Activated CD4-positive, alpha-beta memory T cell treated with anti-CD3 and anti-CD28 coated beads, Interleukin-2, amount 10 ng/mL, durations not matched to agents 7 days and 5 days (primary cell): ENCODE measurements at places on chromosomes 2 and 18.
A peak's percentile ranks its signal among the peaks of the same experiment; 100 is the strongest.

GRCh38 chr2:86035376-86035882 lies 70.3 kb downstream of the POLR1A start:
- DNase-seq: no peak

- no peak for DNase-seq
Observed at GRCh38 chr2:121386707-121387106, 101.7 kb upstream of the TFCP2L1 start.

DNA sequence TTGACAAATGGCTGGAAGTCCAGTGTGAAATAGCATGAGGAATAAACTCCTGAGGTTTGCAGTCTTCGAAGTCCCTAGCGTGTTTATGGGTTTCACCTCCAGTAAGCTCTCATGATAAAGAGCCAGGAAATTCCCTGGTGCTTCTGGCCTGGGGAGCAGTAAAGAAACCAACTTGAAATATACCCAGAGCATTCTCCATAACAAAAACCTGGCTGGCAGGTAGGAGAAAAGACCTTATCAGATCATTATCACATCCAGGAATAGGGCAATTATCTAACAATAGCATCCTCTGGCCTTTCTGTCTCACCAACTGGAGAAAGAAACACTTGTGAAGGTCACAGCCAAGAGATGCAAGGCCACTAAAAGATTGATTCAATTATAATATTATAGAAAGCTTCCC lies 513.6 kb upstream of the LRRTM4 start:
- DNase-seq: no peak

DNA sequence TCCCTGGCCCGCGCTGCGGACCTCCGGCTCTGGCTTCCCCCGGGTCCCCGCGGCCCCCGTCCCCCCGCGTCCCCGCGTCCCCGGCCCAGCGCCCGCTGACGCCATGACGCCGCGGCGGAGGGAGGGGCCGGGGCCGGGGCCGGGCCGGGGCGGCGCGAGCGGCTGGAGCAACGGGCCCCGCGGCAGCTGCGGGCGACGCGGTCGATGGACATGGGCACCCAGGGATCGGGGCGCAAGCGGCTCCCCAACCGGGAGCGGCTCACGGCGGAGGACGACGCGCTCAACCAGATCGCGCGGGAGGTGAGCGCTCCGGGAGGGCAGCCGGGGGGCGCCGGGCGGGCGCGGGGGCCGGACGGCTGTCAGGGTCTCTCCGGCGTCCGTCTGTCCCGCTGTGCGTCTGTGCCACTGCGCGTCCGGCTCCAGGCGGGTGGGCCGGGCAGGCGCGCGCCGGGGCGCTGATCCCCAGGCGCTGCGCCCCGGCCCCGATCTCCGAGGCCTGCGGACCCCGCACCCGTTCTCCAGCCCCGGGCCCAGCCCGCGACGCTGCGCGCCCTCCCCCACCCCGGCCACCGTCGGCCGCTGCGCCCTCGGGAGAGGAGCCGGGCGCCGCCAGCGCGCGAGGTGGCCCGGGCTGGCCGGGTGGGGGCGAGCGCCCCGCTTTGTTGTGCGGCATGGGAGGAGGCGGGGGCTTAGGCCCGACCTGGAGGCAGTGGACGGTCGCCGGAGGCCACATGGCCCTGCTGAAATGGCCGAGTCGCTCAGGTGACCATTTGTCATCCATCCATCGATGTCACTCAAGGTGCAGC lies at the start of gene LRRFIP1:
TSS of gene LRRFIP1 (plus strand) at position 147 of the 806 bp plus-strand sequence. CDS start at position 205, 58 bp downstream.
- DNase-seq: no peak

DNA sequence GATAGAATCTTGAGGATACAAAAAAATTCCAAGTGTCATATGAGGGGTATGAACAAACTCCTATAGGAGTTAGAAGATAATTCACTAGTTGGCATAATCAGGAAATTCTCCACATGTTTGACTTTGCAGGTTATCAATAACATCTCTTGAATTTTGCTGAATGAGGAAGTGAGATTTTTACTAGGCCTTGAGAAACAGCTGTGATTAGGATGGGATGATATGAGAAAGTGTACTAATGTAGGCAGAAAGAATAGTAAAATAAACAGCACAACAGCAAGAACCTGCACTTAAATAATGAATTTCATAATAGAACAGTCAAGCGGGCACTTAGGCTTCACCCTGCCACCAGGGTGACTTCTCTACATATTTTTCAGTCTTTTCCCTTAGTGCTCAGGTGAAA lies 570.8 kb upstream of the CRIM1 start:
- DNase-seq: no peak

DNA sequence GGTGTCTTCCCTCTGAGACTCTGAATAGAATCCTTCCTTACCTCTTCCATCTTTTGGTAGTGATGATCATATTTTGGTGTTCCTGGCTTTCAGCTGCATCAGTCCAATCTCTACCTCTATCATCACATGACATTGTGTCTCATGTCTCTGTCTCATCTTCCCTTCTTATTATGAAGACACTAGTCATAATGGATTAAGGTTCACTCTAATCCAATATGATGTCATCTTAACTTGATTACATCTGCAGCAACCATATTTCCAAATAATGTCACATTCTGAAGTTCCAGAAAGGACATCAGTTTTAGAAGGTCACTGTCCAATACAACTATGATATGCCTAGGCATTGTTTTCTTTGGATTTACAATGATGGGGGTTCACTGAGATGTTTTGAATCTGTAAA lies 31.5 kb downstream of the CMPK2 start:
- no peak for DNase-seq

- DNase-seq: no peak
Observed at GRCh38 chr2:218192902-218193430, 24.0 kb upstream of the ARPC2 start.

DNA sequence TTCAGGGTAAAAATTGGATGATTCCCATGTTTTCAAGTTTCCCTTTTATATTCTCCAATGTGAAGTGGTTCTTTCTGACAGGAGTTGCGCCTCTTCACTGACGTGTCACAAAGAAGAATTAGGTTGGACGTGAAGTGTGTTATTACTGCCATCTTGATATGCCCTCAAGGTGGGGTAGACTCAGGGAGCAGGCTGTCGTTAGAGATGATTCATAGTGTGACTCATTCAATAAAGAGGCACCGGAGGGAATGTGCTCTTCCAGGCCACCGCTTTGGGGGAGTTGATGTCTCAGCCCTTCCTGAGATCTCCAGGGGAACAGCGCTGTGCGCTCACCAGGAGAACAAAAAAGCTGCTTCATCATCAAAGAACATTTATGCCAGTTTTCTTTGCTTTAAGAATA lies 3.6 kb upstream of the DGKD start:
- no peak for DNase-seq

GRCh38 chr18:43389163-43389562 lies 111.9 kb upstream of the SYT4 start:
- DNase-seq: no peak

DNA sequence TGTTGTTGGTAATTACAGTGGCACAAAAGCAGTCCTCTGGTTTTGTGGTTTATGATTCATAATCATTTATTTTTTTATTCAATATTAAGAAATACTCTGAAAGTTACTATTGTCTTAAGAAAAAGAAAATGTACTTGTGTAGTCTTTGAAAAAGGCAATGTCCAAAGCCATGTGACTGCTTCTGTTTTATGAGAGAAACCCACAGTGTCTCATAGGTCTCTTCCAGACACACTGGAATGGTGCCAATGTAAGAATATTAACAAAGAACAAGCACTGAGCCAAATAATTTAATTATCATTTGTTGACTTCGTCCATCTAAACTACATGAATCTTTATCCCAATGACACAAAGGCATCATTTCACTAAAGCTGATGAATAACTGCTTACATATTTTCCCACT lies 62.5 kb downstream of the RPRM start:
- DNase-seq: no peak

- no peak for DNase-seq
Observed at GRCh38 chr2:99734236-99734635, 244.4 kb upstream of the REV1 start.

DNA sequence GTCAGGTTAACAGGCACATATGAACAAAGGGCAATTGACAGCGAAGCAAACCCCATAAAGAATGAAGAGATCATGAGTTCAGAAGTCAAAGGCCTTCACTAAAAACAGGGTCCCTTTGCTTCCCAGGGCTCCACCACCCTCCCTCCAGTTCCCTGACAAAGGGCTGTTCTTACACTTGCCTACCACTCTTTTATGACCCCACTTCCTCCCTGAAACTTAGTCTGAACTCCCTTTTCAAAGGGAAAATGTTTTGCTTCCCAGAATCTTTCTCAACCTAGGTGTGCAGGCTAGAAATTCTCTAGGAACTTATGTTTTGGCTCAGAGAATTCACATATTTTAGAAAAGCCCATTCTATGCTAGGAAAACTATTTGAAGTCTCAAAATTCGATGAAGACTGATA lies 86.0 kb upstream of the ITGA4 start:
- DNase-seq: no peak

- no peak for DNase-seq
Observed at GRCh38 chr2:62209427-62209991, 13.6 kb downstream of the B3GNT2 start.

DNA sequence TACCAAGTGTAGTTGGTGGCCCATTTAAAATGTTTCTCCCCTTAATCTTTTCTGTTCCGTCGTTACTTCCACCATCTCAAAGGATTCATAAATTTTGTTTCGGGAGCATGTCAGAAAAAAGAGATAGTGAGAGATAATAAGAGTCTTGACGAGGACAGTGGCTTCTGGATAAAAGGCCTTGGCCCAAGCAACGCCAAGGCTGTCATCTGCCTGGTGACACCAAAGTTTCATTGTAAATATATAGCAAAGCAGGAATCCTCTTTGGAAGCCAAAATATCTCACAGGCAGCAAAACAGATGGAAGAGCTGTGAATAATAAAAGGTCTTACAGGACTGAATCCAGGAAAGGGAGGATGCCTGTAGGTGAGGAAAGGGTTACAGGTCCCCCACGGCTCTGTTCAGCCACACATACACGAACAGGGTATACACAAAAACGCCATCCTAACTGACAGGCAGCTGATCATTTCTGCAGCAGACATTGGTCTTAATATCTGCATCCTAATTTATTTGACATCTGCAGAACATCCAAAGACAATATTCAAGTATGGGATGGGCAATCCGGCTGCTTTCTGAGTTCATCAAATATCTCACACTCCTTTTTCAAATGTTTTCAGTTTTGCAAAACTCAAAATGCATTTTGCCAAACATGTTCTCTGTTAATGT lies 382.8 kb downstream of the OSR1 start:
- DNase-seq: no peak

DNA sequence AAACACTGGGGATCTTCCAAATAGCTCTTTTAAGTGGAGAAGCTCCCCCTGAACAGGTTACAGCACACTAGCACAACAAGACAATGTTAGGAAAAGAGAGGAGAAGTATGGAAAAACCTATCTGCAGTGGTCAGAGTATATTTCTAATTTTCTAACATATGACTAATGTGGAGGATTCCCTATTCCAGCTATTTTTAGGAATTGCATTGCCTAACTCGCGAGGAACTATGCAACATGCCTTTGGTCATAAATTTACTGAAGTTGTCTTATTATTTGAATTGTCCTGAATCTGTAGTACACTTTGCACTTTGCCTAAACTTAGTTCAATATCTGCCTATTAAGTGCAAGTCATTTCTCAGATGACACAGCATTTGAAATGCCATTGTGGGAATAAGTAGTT lies 381.4 kb downstream of the CCDC85A start:
- no peak for DNase-seq

DNA sequence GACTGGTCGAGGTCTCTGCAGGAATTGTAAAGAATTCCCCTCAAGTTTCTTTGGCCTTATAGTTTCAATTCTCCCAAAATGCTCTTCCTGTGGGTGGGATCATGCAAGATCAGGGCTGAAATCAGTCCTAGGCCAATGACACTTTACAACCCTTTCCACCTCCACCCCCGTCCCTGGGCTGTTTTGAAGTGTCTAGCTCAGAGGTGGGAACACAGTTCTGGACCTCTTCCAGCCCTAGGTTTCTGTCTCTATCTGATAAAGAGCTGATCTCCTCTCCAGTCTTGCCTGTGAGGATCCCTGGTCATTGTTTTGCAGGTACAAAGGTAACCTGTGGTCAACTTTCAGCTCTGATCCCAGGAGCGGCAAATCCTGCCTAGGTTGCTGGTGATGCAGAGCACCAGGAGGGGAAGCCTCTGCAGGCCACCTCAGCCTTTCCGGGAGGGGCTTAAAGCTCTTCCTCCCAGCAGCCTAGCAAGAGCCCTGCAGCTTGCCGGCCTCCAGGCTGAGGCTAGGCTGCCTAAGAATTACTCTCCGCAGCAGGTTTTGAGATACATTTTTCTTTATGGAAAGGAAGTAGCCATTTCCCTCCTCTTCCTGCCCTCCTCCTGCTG lies 69.8 kb upstream of the WIPF1 start:
- no peak for DNase-seq

- DNase-seq: no peak
Observed at GRCh38 chr2:9330612-9331270, 92.6 kb downstream of the ITGB1BP1 start.

DNA sequence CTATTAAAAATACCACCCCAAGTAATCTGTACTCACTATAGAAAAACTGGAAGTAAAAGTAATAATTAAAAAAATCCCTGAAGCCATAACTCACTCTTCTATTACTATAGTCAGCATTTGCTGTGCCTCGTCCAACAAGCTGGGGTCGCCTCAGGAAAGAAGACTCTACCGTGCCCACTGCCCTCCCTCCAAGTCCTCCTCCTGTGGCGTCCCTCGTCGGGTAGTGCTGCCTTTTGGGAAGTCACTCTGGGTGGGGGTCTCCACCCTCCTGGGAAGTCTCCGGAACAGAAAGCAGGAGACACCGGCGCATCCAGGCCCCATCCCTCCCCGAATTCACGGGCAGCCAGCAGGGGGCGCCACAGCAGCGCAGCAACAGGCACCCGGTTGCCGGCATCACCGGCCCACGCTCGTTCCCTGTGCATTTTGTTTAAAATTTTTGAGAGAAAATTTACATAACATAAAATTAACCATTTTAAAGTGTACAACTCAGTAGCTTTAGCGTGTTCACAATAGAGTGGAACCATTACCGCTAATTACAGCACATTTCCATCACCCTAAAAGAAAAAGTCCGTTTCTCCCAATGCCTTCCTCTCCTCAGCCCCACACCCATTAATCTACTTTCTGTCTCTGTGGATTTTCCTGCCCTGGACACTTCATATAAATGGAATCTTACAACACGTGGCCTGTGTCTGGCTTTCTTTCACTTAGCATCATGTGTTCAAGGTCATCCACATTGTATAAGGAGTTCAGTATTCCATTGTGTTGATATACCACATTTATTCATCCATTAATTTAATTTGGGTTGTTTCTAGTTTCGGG lies 62.2 kb downstream of the ADNP2 start:
- peak; percentile 62 for DNase-seq

GRCh38 chr2:630451-631320 lies 46.5 kb downstream of the TMEM18 start:
- DNase-seq: no peak

- no peak for DNase-seq
Observed at GRCh38 chr2:74292751-74293150, 50.5 kb downstream of the SLC4A5 start.

DNA sequence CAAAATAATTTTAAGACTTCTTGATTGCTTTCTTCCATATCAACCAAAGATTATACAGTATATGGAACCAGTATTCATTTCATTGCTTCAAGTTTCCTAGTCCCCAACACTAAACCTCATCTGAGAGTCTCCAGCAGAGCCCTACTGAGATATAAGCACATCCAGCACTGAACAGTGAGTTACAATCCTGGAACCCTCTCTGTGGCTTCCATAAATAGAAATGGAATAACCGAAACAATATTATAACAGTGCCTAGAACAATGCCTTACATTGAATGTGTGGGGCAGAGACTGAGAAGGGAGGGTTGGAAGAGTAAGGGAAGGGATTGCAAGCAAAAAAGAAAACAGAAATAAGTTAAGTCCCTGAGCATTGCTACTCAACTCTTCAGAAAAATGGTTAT lies 18.9 kb downstream of the AAK1 start:
- DNase-seq: no peak
